ENCODE measurements at places on chromosomes 16 and 17.

DNA sequence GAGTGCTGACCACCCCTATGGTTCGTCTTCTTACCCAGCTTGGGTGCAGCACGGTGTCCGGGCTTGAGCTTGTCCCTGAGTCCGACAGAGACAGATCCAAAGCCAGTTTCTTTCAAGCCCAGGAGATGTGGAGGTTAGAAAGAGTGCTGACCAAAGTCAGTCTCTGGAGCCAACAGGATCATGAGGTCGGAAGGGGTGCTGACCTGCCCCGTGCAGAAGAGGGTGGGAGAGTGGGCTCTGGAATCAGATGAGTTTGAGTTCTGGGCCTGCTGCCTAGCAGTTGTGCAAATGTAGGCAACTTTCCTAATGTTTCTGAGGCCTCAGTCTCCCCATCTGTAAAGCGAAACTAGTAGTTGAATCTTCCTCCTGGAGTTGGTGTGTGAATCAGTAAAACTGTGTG is 24.5 kb downstream of the NKD1 start:
- DNase-seq: no peak

- DNase-seq: no peak
Observed at GRCh38 chr16:84879569-84880487, 60.0 kb downstream of the CRISPLD2 start.

GRCh38 chr16:55426865-55427484 is 52.0 kb upstream of the MMP2 start:
- no peak for DNase-seq

DNA sequence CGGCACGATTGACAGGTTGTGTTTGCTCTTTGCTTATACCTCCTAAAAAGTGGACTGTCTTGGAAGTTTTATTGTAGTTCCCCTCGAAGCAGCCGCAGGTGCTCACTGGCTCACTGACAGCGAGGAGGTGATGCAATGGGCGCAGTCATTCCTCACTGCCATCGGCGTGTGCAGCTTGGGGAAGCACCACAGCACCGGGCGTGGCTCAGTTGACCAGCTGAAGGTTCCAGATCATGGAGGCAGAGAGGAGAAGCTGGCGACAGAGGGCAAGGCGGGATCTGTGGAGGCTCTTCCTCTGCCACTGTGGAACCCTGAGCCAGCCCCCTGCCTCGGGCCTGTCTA is 72.1 kb upstream of the TNRC6C start:
- DNase-seq: no peak

GRCh38 chr17:40097931-40098845 is 2.2 kb downstream of the NR1D1 start:
- DNase-seq: no peak

- DNase-seq: no peak
Observed at GRCh38 chr17:4560837-4561256, 470 bp upstream of the GGT6 start.

DNA sequence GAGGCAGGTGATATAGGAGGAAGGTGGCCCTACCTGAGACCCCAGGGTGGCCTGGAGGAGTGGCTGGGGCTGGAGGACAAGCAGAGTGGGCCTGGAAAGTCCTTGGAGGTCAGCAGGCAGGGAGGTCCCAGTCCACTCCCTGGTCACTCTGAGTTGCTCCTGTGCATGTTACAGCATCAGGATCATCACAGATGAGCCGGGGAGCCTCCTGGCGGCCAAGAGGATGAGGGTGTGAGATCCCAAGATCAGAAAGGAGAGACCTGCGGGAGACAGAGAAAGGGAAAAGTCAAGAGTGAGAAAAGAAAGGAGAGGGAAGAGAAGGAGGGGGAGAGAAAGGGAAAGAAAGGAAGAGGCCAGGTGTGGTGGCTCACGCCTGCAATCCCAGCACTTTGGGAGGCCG is 71.7 kb downstream of the MRM1 start:
- DNase-seq: no peak

GRCh38 chr17:34484193-34484733 is 95.1 kb upstream of the TMEM132E start:
- DNase-seq: no peak

- no peak for DNase-seq
Observed at GRCh38 chr16:50469121-50469743, 79.0 kb upstream of the NKD1 start.

Data from COR-L47 (cell line).